ENCODE measurements at places on chromosomes 1 and 21. TPM values are rescaled to one million over a fixed set of nuclear protein-coding genes. Genes with fewer than 3 reads are reported as not detected.

The NPHS2 gene
- not detected for total RNA-seq

The TBX15 gene
- total RNA-seq, result not detected

The DOP1B gene
- total RNA-seq, result 3.3 TPM

The CCDC185 gene
- total RNA-seq, result not detected

The TMEM240 gene
- 8.1 TPM for total RNA-seq

The BARHL2 gene
- not detected for total RNA-seq

GRCh38 chr1:200037904-200038303 is 10.4 kb downstream of the NR5A2 start:
- no peak for DNase-seq
- peaks cover 100% of the 10 kb centered on the region for H3K27me3 ChIP-seq
- no peak overlapping the region for H3K4me3 ChIP-seq
- H3K36me3 ChIP-seq, result no peaks in the 10 kb centered on the region
- no peak overlapping the region for H3K27ac ChIP-seq

- H3K27me3 ChIP-seq, result no peaks in the 10 kb centered on the region
- H3K4me1 ChIP-seq, result no peaks in the 10 kb centered on the region
- H3K36me3 ChIP-seq, result no peaks in the 10 kb centered on the region
- no peak overlapping the region for H3K27ac ChIP-seq
- H3K4me3 ChIP-seq, result no peak overlapping the region
Observed at GRCh38 chr1:93255222-93256079, 74.9 kb downstream of the CCDC18 start.

- H3K4me1 ChIP-seq, result no peaks in the 10 kb centered on the region
- H3K27ac ChIP-seq, result no peak overlapping the region
- DNase-seq, result no peak
- H3K27me3 ChIP-seq, result no peaks in the 10 kb centered on the region
- H3K4me3 ChIP-seq, result no peak overlapping the region
Observed at GRCh38 chr1:247646867-247647266, 32.7 kb downstream of the OR13G1 start.

- no peaks in the 10 kb centered on the region for H3K4me1 ChIP-seq
- no peaks in the 10 kb centered on the region for H3K36me3 ChIP-seq
- H3K4me3 ChIP-seq, result no peak overlapping the region
Observed at GRCh38 chr1:207603777-207604176, 41.2 kb upstream of the CR1L start.

DNA sequence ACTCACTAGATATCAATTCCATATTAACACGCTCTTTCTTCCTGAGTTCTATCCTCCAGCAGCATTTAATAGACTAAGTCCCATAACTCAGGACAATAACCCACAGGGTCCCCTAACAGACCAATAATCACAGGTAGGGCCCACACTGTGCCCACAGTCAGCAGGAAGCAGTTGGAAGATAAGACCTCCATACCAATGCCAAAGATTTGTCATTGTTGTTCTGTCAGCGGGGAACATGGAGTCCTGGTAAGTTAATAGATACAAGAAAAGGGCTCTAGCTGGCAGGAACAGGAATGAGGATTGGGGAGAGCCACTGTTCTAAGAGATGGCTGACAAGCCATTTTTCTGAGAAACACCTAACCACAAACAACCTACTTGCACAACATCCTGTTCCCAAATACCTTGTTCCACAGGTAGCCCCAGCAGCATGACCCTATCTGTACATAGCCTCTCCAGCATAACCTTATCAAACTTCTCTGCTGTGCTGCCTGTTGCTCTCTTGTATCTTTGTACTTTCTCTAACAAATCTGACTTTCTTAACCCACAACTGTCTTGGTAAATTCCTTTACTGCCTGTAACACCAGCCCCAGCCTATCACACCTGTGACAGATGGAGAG is 142.0 kb upstream of the KCNJ15 start:
- no peaks in the 10 kb centered on the region for H3K36me3 ChIP-seq
- no peaks in the 10 kb centered on the region for H3K27me3 ChIP-seq
- no peaks in the 10 kb centered on the region for H3K4me1 ChIP-seq
- DNase-seq, result no peak
- H3K27ac ChIP-seq, result no peak overlapping the region

GRCh38 chr1:58597996-58598395 is 20.9 kb upstream of the TACSTD2 start:
- peaks cover 52% of the 10 kb centered on the region for H3K27me3 ChIP-seq
- H3K36me3 ChIP-seq, result no peaks in the 10 kb centered on the region
- H3K4me3 ChIP-seq, result no peak overlapping the region
- no peaks in the 10 kb centered on the region for H3K4me1 ChIP-seq
- DNase-seq, result no peak

GRCh38 chr1:231172411-231172810 is 10.6 kb downstream of the TRIM67 start:
- DNase-seq, result no peak
- H3K4me1 ChIP-seq, result no peaks in the 10 kb centered on the region
- H3K36me3 ChIP-seq, result no peaks in the 10 kb centered on the region
- no peak overlapping the region for H3K27ac ChIP-seq
